Activated CD8-positive, alpha-beta memory T cell treated with anti-CD3 and anti-CD28 coated beads, Interleukin-2, amount 10 ng/mL, durations not matched to agents 7 days and 5 days (primary cell): ENCODE measurements at places on chromosomes 7 and 10. TPM values are rescaled to one million over a fixed set of nuclear protein-coding genes. Genes with fewer than 3 reads are reported as not detected.

Gene SLC26A3
- total RNA-seq, result not detected

Gene NPFFR1
- not detected for total RNA-seq

Gene NYAP1
- total RNA-seq, result 0.12 TPM

Gene CBLL1
- total RNA-seq, result 32.2 TPM

Gene FZD8
- total RNA-seq, result 0.35 TPM

Gene FAM25C
- total RNA-seq, result not detected

Gene CALHM1
- 1.1 TPM for total RNA-seq

Gene FAM241B
- total RNA-seq, result 2.9 TPM

Gene CDK14
- 0.23 TPM for total RNA-seq

Gene RHOBTB1
- 0.07 TPM for total RNA-seq

Gene FAM131B
- 2.3 TPM for total RNA-seq

Gene BEND7
- total RNA-seq, result not detected

Gene KCNMA1
- total RNA-seq, result 0.55 TPM

Gene HYAL4
- not detected for total RNA-seq

Gene ABCA13
- 0.06 TPM for total RNA-seq

Gene GRB10
- 3.9 TPM for total RNA-seq
